ENCODE measurements at places on chromosomes 12 and 14.

GRCh38 chr12:47277972-47278448, 198.3 kb upstream of the AMIGO2 start:
- peak; percentile 81 for DNase-seq

- no peak for DNase-seq
Observed at GRCh38 chr12:41850046-41850445, 294.6 kb downstream of the GXYLT1 start.

- DNase-seq, result no peak
Observed at GRCh38 chr14:70213721-70214282, 25.1 kb upstream of the SLC8A3 start.

DNA sequence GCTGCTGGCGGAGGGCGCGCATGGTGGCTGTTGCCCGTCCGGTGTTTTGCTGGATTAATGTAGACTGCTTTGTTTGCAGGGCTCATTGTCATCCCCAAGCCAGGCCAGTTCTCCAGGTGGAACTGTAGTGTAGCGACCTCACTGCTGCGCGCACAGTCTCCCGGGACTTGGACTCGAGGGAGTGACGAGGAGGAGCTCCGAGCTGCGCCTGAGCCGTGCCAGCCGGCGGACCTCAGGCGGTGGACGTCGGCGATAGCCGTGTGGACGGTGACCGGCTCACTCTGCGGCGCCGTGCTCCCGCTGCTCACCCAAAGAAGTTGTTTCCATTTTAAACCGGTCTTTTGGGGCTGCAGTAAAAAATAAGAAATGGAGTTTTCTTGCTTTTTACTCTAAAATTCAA, 82.2 kb downstream of the MOK start:
- no peak for DNase-seq

Data from amniotic stem cell (primary cell).